ENCODE measurements at places on chromosomes 3 and 15. TPM values are rescaled to one million over a fixed set of nuclear protein-coding genes. Genes with fewer than 3 reads are reported as not detected.
A peak's percentile ranks its signal among the peaks of the same experiment; 100 is the strongest.

DNA sequence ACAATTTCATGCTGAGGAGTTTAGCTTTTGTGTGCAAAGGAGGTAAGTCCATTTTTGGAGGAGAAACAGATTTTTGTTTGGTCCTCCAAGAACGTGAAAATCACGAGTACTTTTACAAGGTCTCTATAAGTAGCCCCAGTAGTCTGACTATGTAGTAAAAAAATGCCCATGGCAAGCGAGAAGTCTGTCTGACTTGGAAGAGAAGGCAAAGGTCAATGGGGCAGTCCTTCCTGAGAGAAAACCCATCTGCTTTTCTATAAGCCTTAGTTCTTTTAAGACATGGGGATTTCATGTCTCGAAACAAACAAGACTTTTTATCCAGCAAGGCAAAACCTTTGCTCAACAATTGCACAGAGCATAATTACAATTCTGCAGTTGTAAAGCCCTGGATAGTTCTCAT is 183.2 kb downstream of the GAP43 start:
- DNase-seq: no peak

CP gene
- 1.4 TPM for polyA plus RNA-seq

TTLL3 gene
- polyA plus RNA-seq: 22.3 TPM

DNA sequence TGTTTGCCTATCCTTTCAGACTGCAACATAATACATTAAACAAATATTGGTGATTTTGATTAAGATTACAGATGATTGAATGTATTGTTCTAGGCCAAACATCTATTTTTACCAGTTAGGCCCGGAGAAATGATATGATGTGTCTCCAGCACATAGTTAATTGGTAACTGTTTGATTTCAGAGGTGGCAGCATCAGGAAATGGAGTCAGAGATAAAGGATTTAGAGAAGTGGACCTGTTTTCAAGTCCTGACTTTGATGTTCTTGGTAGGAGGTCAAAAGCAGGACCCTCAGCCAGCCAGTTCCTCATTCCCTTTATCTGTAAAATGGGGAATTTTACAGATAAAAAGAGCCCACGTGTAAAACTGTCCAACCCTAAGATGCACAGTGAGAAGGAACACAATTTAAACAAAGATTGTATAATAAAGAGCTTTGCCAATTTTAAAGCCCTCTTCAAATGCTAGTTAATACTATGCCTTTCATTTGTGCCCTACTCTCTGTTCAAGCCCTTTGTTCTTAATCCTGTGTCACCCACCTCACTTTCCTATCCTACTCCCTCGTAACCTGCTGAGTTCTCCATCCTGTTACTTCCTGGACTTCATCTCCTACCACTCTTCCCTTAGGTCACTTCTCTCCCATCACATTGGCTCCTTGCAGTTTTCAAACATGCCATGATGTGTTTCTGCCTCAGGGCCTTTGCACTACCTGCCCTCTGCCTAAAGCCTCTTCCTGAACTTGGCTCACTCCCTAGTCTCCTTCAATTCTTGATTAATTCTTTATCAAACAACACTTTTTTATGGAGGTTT is 2.5 kb downstream of the TMEM212 start:
- DNase-seq: no peak

DNA sequence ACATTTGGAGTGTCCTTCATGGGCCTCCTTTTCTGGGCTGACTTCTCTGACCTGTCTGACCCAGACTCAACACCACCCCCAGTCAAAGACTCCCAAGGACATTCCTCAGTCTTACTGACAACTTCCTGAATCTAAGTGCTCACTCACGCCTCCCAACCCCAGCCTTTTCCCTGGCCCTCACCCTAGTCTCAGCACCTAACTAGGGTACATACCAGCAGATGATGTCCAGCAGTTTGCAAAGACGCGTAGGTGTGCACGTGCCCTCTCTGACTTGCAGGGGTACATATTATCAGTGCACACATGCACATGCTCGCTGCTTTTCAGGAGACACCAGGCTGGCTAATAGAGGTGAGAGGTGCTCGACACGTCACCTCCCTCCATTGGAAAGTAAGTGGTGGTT is 38.7 kb upstream of the SLCO2A1 start:
- no peak for DNase-seq

DNA sequence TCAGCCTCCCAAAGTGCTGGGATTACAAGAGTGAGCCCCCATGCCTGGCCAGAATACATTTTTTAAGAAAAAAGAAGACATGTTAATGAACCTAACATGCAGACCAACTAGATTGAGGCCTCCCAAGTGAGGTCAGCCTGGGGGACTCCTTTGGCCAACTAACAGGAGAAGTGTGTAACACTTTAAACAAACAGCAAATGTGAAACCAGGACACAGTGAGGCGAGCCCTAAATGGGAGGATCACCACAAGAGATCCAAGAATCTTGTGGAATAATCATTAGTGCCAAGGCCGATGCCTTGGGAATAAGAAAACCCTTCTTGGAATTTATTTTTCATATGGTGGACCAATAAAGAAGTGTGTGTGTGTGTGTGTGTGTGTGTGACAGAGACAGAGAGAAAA is 73.9 kb downstream of the ATP10A start:
- DNase-seq: peak; percentile 74

GRCh38 chr3:122415104-122415744 is 638 bp downstream of the WDR5B start:
- peak; percentile 76 for DNase-seq

TADA3 gene
- 64.2 TPM for polyA plus RNA-seq

- DNase-seq: no peak
Measured at GRCh38 chr15:50881121-50882048, 27.1 kb upstream of the AP4E1 start.

- peak; percentile 79 for DNase-seq
Measured at GRCh38 chr15:39198044-39199000, 382.6 kb upstream of the THBS1 start.

All from muscle of leg (tissue), 16 donors.